AML-193 (cell line): ENCODE measurements at places on chromosomes 5 and 9.
A peak's percentile ranks its signal among the peaks of the same experiment; 100 is the strongest.

- DNase-seq: no peak
Measured at GRCh38 chr9:131008909-131009618, at the start of gene LAMC3. Gene LAMC3 (plus strand): TSS chr9:131009174. CDS start chr9:131009215, 41 bp downstream.

DNA sequence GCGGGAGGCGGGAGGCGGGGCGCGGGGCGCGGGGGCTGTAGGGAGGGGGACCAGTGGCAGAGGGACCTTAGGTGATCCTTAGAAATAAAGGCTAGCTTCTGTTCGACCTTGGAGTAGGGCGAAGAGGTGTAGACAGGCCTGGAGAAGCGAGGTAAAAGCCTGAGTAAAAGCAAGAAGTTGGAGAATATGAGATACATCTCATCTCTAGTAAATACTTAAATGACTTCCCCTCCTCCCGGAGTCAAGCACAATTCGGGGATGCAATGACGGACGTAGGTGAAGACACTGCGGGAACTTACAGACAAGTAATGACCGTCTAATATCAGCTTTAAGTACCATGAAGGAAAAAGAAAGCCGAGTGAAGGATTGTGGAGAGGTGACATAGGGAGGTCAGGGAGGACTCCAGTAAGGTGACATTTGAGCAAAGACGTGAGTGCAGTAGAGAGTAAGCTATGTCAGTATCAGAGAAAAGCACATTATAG is 466 bp downstream of the SMC2 start:
- DNase-seq: peak; percentile 64

DNA sequence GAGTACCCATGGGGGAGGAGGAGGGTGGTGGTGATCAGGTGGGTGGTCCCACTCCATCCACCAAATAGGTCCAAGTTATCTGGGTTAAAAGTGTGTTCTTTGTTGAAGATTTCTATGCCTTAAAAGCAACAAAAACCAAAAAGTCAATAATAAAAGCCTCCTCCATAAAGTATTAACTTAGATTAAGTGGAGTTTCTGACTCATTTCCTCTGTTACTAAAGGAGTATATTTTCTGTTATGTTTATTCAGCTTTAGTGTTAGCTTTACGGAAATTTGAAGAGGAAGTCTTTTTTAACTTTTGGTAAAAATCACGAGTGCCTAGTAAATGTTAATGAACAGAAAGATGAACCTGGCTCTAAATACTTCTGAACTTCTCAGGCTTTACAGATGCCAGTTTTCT is 17.8 kb downstream of the FBXO38 start:
- no peak for DNase-seq

- no peak for DNase-seq
Measured at GRCh38 chr5:131264451-131265099, 722 bp downstream of the CDC42SE2 start.

DNA sequence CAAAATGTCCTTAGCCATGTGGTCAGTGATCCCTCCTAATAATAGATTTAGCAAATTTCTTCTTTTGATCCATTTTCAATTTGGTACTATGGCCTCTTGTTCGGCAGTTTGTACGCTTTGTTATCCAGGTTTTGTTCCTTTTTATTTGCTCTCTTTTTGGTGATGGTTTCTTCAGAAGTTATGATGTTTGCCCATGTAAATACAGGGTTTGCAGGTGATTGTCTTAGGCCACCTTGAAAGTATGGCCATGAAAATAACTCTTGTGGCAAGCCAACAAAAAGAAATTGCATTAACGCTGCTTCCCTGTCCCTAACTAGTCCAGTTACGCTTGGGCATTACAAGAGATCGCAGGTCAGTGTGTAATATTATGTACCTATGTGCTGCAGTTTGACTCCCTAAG is 8.6 kb downstream of the GPR151 start:
- DNase-seq: no peak

DNA sequence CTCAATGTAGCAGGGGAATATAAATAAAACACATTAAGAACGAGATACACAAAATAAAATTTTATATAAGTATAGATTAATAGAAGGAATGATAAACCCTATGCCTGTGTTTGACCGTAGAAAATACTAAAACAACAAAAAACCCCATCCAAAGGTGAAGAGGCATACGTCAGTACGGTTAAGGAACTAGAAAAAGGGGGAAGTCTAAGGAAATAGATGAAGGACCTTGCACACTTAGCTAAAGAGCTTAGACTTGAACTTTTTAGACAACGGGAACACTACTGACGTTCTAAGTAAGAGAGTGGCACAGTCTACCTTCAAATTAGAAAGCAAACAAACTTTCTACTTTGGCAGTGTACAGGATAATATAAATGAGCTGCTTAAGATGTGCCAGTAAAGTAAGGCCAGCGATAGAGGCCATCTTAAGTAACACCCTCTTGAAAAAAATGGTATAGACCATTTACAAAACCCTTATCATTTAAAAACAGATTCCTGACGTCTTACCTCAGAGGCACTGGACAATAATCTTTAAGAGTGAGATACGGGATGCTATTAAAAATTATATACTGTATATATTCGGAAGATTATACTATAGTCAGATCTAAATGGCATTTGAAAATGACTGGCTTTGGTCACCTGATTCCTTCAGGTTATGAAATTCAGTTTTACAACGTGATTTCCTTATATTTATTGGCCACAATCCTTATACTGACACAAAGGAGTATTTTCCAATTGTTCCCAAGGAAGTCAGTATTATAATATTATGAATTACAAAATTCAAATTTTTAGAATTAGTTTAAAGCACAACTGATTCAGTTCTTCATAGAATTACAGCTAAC is 8.5 kb downstream of the PANK3 start:
- DNase-seq: no peak

GRCh38 chr5:15260356-15261268 is 239.4 kb upstream of the FBXL7 start:
- no peak for DNase-seq

DNA sequence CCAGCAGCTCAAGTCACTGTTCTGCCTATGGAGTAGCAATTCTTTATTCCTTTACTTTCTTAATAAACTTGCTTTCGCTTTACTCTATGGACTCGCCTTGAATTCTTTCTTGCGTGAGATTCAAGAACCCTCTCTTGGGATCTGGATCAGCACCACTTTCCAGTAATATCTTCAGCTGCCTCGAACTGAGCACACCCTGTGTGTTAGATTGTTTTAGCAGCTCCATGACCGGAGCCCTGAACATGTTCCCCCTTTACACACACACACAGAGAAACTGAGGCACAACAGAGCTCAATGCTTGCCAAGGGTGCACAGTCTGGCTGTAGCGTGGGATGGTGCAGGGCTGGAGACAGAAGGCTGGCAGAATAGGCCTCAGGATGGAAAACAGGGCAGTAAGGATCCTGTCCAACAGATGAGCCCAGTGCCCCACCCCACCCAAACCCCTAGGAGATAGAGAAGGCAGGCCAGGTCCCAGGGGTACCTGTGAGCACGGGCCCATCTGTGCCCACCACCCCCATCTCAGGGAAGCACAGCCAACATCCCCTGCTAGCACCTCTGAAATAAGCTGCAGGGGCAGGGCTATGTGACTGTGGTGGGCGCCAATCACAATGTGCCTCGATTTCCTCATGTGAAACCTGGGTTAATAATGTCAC is 27.9 kb downstream of the BICD2 start:
- no peak for DNase-seq

- DNase-seq: no peak
Measured at GRCh38 chr9:112288029-112288428, 45.4 kb downstream of the PTBP3 start.

DNA sequence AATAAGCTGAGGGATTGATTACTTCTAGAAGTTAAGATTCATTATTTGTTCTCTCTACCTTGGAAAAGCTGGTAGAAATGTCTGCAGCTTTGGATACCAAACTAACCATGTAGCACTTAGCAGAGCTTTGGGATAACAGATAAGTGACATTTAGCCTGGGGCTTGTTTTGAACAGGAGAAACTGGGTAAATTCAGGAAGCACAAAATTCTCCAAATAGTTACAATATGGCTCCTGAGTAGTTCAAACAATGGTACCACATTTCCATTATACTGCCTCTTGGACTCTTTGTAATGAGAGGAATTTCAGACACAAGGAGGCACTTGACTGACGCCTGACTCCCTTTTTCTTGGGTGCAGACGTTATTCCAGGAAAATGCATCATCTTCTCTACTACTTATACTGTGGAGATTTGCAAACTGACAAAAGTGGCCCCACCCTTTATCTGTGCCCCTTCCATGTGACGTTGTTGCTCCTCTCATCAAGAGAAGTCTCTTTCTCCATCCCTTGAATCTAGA is 22.5 kb downstream of the PRUNE2 start:
- DNase-seq: no peak
